ENCODE measurements at places on chromosomes 12 and 14. TPM values are rescaled to one million over a fixed set of nuclear protein-coding genes. Genes with fewer than 3 reads are reported as not detected.

Gene SERPINA10
- not detected for total RNA-seq

Gene ANKRD33
- not detected for total RNA-seq

Gene HOXC9
- not detected for total RNA-seq

Gene LUM
- total RNA-seq: not detected

Gene RNASE1
- total RNA-seq: 182 TPM

Gene PAPLN
- 19.7 TPM for total RNA-seq

Gene UBR7
- 33.8 TPM for total RNA-seq

Gene IFI27L1
- total RNA-seq: 12.1 TPM

Gene RERG
- total RNA-seq: not detected

Gene CIROP
- total RNA-seq: not detected

Gene SAMD15
- total RNA-seq: 0.64 TPM

Gene CCDC177
- not detected for total RNA-seq

Gene KCNH3
- total RNA-seq: not detected

Gene SLCO1B1
- total RNA-seq: not detected

Gene CCDC175
- not detected for total RNA-seq

Gene AGAP2
- 0.25 TPM for total RNA-seq

Gene TRPV4
- 3.4 TPM for total RNA-seq
